ENCODE measurements at places on chromosomes 6 and 20.

DNA sequence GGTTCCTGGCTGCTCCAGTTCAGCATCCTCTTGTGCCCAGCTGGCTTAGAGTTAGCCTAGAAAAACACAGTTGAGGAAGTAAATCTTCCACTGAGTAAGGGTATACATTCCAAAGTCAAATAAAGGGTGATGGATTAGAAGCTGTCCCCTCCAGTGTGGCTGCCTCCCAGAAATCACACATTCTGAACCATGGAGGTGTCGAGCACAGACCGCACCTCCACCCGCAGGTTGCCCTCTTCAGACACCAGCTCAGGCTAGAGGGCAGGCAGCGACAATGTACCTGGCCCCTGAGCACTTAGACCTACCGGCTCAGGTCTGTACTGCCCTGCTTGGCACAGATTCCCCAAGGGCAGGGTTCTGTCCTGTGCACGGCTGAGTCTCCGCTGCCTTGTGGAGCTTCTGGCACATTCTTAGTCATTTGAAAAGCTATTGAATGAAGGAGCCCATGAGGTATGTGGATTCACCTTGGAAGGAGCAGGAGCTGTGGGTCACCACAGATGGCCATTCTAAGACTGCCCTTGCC, 118.1 kb downstream of the FAM120B start:
- DNase-seq: no peak

DNA sequence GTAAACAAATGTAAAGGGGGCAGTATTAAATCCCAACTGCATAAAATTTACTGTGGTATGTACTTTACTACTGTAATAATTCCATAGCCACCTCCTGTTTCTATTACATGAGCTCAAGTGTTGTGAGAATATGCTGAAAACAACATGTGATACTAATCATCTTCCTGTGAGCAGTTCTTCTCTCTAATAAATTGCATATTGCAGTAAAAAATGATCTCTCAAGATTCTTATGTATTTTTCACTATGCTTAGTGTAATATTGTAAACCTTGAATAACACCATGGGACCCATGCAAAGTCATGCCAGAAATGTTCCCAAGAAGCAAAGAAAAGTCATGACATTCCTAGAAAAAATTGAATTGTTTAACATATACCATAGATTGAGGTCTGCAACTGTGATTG, 133.0 kb upstream of the ATXN1 start:
- DNase-seq: no peak

GRCh38 chr6:111274593-111275217, 187.4 kb downstream of the SLC16A10 start:
- DNase-seq: no peak

- DNase-seq: no peak
These were observed 40.1 kb downstream of the BFSP1 start for GRCh38 chr20:17491041-17491440.

DNA sequence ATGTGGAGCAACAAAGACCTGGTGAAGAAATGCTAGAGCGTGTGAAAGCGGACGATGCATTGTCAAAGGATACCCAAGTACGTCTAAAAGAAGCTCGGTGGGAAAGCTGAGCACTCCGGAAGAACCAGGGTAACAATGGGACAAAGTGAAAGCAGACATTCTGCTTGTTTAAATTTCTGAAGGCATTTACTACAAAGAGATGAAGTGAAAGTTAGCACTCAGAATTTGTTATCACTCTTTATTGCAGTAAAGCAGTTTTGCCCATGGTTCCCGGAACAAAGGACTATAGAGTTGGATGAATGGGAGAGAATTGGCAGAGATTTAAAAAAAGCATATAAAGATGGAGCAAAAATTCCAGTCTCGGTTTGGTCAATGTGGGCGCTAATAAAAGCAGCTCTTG, 12.8 kb upstream of the IRAK1BP1 start:
- DNase-seq: no peak

GRCh38 chr6:137044366-137045221, at the start of gene IL20RA:
Gene IL20RA (minus strand): TSS chr6:137044965. CDS start chr6:137044728, 237 bp downstream.
- DNase-seq: no peak

- no peak for DNase-seq
These were observed 230.3 kb downstream of the IBTK start for GRCh38 chr6:82017288-82017687.

- DNase-seq: no peak
These were observed 10.9 kb downstream of the VAPB start for GRCh38 chr20:58399926-58400325.

GRCh38 chr6:156854466-156855161, 77.4 kb downstream of the ARID1B start:
- no peak for DNase-seq

DNA sequence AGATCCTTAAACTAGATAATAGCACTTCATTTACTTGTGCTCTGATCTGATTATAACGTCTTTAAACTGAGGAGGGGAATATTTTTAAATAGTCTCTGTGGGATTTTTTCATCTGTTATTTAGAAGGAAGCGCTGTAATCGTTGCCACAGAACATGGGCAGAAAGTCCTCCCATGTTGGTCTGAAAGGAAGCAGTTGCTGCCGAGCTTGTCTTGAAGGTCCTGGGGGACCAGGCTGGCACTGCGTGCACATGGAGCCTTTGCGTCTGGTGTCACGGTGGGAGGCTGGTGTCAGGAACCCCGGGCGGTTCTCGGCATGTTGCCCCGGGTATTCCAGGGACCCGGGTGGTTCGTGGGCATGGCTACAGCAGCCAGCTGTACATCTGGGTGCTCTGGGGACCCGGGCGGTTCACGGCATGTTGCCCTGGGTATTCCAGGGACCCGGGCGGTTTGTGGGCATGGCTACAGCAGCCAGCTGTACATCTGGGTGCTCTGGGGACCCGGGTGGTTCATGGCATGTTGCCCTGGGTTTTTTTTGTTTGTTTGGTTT, 11.5 kb downstream of the TPD52L2 start:
- no peak for DNase-seq

GRCh38 chr20:8367689-8368088, 235.6 kb downstream of the PLCB1 start:
- no peak for DNase-seq

DNA sequence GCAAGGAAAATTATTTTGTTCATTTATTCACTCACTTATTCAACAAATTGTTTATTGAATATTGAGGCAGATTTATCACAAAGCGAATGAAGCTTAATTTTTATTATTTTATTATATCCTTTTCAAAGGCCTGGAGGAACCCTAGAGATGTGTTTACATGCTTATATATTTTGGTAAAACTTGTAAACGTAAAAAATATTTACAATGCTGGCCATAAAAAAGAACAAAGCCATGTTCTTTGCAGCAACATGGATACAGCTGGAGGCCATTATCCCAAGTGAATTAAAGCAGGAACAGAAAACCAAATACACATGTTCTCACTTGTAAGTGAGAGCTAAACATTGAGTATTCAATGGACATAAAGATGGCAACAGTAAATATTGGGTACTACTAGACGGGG, 58.8 kb downstream of the ELOVL4 start:
- no peak for DNase-seq

DNA sequence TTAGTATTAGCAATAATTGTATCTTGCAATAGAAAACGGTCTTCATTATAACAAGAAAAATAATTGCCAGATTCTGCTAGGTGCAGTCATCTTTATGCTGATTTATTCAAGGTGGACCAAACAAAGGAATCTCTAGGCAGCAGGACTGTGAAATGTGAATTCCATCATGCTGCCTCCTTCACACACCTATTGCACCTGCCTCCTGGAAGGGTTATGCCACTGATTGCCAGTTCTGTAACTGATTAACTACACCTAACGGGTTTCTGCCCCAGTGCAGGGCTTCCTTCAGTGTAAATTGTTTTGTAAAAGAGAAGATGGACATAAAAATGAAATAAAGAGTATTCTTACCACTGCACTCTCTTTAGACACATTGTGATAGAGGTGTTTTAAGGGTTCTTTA, 96.1 kb downstream of the FOXO3 start:
- no peak for DNase-seq

DNA sequence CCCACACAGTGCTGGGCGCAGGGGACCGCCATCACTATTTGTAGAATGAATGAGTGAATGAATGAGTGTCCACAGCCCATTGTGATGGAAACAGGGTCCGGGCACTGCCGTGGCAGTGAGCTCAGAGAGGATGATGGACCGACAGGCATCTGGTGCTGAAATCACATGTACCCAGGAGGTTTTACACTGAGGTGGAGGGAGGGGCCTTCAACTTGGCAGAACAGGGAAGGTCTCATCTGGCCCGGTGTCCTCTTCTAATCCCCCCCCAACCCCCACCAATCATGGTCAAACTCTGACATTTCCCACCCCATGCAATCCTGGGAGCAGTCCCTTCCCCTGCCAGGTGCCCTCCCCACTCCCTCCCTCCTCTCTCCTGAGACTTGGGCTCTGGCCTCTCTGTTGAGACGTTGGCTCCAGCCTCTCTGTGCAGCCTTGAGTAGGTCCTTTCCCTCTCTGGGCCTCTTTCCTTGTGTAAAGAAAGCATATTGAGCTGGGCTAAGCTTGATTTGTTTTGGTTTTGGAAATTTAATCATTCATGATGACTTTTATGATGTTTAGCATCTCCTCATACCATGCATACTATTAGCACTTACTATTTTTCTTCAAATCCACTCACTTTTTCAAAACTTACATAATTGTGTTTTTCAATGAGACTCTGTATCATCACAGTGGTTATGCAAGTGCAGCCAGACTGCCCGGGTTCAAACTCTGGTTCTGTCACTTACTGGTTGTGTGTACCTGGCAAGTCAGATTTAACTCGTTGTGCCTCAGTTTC, 10.8 kb downstream of the KIAA1755 start:
- no peak for DNase-seq

- DNase-seq: no peak
These were observed 2.9 kb downstream of the SDC4 start for GRCh38 chr20:45345104-45345936.

GRCh38 chr6:50591135-50591534, 122.2 kb upstream of the TFAP2D start:
- DNase-seq: no peak

- no peak for DNase-seq
These were observed 169.4 kb downstream of the TAF4 start for GRCh38 chr20:61896058-61896961.

DNA sequence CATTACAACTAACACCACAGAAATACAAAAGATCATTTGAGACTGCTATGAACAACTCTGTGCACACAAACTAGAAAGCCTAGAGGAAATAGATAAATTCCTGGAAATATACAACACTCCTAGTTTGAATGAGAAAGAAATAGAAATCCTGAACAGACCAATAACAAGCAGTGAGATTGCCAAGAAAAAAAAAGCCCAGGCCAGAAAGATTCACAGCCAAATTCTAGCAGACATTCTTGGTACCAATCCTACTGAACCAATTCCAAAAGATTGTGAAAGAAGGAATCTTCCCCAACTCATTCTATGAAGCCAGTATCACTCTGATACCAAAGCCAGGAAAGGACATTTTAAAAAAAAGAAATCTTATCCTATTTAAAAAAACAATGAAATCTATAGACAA, 7.0 kb upstream of the CDK19 start:
- no peak for DNase-seq

DNA sequence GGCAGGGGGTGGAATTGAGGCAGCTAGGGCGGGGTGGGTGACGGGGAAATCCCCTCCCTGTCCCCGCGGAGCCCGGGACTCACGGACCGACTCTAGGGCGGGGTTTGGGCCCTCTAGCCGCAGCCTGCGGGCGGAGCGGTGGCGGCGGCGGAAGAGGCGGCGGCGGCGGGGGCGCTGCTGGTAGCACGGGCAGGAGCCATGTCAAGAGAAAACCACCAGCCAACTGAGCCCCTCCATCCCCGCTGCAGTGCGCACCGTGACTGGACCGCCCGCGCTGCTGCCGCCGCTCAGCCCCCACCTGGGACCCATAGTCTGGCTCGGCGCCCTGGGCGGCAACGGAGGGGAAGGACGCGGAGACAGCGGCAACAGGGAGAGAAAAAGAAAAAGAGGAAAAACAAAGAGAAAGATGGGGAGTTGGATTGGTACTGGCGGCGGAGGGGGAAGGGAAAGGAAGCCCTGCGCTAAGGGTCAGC, 1.2 kb upstream of the C6orf62 start:
- DNase-seq: peak; percentile 56

- no peak for DNase-seq
These were observed 600 bp downstream of the XPO5 start for GRCh38 chr6:43575105-43575771.

GRCh38 chr20:24376311-24377099, 92.9 kb upstream of the SYNDIG1 start:
- DNase-seq: no peak

DNA sequence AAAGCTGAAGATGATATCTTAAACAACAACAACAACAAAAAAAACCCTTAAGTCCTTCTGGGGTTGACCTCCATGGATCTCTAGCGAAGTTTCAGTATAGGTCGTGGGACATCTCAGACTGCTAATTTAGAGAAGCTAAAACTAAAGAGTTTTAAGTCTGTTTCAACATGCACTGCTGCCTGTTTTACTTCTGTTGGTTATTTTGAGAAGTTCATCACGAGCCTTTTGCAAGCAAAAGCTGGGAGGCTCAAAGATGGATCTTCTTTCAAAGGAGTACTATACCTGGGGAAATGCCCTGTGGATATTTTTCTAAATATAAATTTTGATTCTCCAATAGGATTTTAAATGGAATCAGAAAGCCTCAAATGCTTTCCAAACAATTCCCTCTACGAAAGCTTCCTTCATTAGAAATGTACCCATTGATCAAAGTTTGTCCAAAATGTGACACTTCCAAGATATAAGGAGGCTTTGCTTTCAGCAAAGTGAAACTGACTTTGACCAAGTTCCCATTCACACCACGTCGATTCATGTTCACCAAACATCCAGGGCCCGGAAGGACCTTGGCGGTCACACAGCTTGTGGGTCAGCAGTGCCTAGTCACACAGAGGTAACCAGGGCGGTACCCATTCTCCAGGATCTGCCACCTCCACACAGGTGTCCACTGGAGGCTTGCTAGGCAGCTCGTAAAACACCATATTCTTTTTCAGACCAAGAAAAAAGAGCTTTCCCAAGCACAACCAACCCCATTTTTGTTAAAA, 94.7 kb upstream of the QKI start:
- DNase-seq: no peak

GRCh38 chr20:32798046-32798981, 21.4 kb upstream of the MAPRE1 start:
- no peak for DNase-seq

- no peak for DNase-seq
These were observed 124.0 kb downstream of the MMUT start for GRCh38 chr6:49339096-49339495.

DNA sequence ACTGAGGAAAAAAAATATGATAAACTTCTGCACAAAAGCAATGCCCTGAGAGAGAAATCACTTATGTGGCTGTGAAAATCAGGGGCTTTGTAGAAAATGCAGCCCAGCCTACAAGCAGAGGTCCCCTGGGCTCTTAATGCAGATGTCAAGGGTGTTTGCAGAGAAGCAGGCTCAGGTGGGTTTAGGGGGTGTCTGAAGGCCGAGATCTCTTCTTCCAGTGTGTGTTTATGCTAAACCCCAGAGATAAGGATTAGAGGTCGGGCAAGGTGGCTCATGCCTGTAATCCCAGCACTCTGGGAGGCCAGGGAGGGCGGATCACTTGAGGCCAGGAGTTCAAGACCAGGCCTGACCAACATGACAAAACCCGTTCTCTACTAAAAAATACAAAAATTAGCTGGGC, 78.5 kb downstream of the TMEM242 start:
- no peak for DNase-seq
